ENCODE measurements at places on chromosomes 7 and 10. TPM values are rescaled to one million over a fixed set of nuclear protein-coding genes. Genes with fewer than 3 reads are reported as not detected.

SRRM3 gene
- 2.6 TPM for polyA plus RNA-seq

GRCh38 chr7:134155871-134156270 lies 28.7 kb downstream of the LRGUK start:
- DNase-seq: no peak

LIPJ gene
- 0.39 TPM for polyA plus RNA-seq

LRRD1 gene
- 0.24 TPM for polyA plus RNA-seq

DNA sequence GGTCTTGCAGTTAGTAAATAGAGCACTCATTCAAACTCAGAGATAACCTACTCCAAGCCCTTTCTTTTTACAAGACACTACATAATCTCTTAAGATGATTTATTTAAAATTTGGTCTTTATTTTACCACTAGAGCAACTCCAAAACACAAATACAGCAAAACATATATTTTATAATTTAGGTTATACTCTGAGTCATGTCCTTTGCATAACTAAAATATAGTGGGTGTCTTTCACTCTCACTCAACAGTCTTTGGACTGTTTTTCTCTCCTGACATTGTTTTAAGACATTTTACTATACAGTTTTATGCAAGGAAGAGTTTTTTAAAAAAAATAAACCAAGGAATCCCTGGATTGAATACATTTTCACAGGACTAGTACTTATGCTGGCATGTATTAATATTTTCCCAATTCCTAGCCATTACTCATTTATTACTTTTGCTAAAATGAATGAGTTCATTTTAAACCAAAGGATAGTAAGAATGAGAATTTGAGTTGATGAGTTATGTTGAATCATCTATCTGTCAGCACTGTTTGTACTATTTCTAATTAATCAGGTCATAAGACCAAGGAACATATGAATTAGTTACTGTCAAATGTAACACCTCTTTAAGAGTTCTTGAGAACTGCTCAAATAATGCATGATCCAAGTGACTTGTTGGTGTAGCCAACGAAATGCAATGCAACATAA lies 303.1 kb upstream of the FZD1 start:
- DNase-seq: no peak

GRCh38 chr7:65438598-65438997 lies 64.9 kb downstream of the ZNF92 start:
- DNase-seq: no peak

DNA sequence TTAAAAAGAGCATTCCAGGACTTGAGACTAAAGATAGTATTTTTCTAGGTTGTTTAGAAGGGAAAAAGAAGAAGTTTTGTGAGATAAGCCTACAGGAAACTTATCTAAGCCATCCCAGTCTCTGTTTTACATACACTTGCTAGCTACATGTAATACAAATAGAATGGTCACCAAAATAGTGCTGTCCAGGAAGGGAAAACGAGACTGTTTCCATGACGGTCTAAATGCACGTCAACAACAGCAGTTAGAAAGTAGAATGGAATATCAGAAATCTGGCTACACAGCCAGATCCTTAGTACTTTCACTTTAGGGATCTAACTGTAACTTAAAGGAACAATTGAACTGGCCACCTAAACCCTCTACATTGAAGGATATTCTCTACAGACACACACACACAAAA lies 117.6 kb downstream of the TSPAN12 start:
- peak; percentile 2 for DNase-seq

GRCh38 chr10:36465604-36466379 lies 659.6 kb upstream of the ANKRD30A start:
- no peak for DNase-seq

DNA sequence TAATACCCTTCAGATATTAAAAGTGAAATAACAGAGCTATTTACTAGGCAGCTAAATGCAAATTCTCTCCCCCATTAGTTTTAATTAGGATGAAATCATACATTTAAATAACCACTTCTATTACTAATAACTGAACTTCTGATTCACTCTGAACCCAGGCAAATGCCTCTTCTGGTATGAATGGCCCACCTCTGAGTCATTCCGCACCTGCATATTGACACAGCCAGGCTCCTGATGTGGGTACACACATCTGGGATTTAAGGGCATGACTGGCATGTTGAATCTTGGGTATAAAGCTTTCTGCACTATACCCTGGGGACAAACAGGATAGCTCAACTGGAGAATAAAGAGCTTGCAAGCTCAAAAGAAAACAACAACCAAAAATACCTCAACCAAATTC lies 140.9 kb downstream of the AUTS2 start:
- DNase-seq: no peak

DNA sequence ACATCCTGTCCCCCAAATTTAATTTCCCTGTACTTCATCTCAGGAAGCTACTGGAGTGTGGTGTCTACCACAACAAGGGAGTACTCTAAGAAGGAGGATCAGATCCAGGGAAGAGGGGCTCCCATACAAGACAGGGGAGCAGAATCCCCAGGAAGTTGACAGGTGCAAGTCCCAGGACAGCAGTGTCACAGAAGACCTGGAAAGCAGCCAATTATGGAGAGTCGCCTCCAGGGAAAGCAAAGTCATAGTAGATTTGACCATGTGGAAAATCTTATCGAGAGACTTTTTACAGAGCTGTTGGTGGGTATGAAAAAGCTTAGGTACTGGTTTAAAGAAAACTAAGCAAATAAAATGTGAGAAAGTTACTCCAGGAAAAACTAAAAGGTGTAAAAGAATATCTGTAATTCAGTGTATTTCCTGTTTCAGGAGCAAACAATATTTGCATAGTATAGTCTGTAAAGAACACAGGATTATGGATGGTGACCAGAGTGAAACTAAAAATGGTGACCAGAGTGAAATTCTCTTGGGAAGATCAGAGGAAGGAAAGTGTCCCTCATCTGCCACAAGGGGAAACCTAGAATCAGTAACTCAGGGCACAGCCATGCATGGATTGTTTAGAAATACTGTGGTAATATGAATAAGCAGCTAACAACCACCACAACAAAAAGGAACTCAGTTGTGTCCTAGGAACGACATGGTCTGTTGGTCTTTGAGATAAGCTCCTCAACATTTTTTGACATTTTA lies 44.5 kb downstream of the LANCL2 start:
- DNase-seq: no peak

- DNase-seq: no peak
Measured at GRCh38 chr7:46930366-46930765, 651.5 kb downstream of the TNS3 start.

GRCh38 chr10:31146491-31147209 lies 115.0 kb upstream of the ZNF438 start:
- DNase-seq: no peak

- DNase-seq: no peak
Measured at GRCh38 chr7:106151459-106152312, 39.6 kb upstream of the SYPL1 start.

GRCh38 chr7:149764481-149765398 lies 8.6 kb downstream of the ZNF467 start:
- no peak for DNase-seq

DNA sequence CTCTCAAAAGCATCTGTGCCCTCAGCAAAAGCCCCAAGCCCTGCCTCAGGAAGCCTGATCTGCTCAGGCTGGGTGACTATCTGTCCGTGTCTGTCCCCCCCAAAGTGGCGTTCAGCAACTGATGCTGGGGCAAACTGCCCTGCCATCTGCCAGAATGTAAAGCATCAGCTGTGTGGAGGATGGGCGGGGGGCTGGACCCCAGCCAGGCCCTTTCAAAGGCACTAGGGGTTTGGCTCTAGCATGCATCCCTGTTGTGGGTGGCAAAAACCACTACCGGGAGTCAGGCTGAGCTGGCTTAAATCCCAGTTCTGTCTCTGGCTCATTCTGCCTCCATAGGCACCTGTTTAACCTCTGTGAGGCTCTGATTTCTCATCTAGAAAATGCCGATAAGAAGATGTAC lies 35.5 kb downstream of the GPRIN2 start:
- DNase-seq: no peak

GRCh38 chr10:120403109-120403508 lies 53.9 kb upstream of the PLPP4 start:
- DNase-seq: no peak

HOXA7 gene
- polyA plus RNA-seq: 28.8 TPM

GPAM gene
- polyA plus RNA-seq: 18.3 TPM

DNA sequence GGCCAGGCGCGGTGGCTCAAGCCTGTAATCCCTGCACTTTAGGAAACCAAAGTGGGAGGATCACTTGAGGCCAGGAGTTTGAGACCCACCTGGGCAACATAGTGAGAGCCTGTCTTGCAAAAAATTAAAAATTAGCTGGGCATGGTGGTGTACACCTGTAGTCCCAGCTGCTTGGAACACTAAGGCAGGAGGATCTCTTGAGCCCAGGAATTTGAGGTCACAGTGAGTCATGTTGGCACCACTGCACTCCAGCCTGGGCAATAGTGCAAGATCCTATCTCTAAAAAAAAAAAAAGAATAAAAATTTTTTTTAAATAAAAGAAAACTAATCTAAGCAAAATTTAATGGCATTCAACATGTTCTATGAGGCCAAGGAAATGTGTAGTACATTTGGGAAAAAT lies 44.9 kb upstream of the UBN2 start:
- no peak for DNase-seq

DNA sequence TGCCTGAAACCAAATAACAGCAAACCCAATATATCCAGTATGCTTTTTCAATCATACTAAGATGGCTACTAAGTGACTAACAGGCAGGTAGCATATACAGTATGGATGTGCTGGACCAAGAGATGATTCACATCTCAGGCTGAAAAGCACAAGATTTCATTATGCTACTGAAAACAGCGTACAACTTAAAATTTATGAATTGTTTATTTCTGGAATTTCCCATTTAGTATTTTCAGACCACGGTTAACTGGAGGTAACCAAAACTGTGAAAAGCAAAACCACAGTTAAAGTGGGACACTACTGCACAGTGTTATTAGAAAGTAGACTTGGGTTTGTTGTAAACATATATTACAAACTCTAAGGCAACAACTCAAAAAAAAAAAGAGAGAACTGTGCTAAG lies 91.5 kb downstream of the KMT2C start:
- DNase-seq: no peak
